ENCODE measurements at places on chromosomes 4 and X.

- peak overlapping the region; percentile 98 for H3K4me3 ChIP-seq
- peak overlapping the region; percentile 65 for H3K27ac ChIP-seq
- peaks cover 37% of the 10 kb centered on the region for H3K4me1 ChIP-seq
- DNase-seq = peak; percentile 38
These were observed 2.2 kb downstream of the PPA2 start for GRCh38 chr4:105471566-105472176.

- H3K4me1 ChIP-seq = no peaks in the 10 kb centered on the region
- peak overlapping the region; percentile 54 for H3K4me3 ChIP-seq
- no peak overlapping the region for H3K27ac ChIP-seq
- H3K27me3 ChIP-seq = peaks cover 5% of the 10 kb centered on the region
These were observed 27.3 kb downstream of the CT45A1 start for GRCh38 chrX:135740681-135741149.

- no peaks in the 10 kb centered on the region for H3K27me3 ChIP-seq
- no peaks in the 10 kb centered on the region for H3K4me1 ChIP-seq
- H3K36me3 ChIP-seq = peaks cover 11% of the 10 kb centered on the region
- DNase-seq = no peak
- H3K4me3 ChIP-seq = no peak overlapping the region
These were observed 6.3 kb upstream of the PGAM4 start for GRCh38 chrX:77975755-77976154.

DNA sequence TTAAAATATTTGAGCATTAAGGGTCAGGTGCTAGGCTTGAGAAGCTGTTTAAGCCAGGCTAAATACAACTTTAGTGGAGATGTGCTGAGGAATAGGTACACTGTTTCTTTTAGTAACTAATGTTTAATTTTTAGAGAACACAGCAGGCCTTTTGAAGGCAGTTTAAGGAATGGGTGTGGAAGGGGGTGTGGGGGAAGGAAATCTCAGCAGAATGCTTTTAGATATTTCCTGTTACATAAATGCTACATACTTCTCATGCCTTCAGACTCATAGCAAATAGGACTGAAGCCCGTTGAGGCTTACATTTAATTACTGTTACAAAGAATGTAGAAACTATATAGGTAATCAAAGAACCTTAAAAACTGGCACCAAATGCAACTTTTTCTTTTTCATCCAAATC, 66.3 kb downstream of the WWC2 start:
- H3K27ac ChIP-seq = no peak overlapping the region
- no peak overlapping the region for H3K4me3 ChIP-seq
- H3K27me3 ChIP-seq = no peaks in the 10 kb centered on the region
- no peak for DNase-seq
- no peaks in the 10 kb centered on the region for H3K36me3 ChIP-seq

DNA sequence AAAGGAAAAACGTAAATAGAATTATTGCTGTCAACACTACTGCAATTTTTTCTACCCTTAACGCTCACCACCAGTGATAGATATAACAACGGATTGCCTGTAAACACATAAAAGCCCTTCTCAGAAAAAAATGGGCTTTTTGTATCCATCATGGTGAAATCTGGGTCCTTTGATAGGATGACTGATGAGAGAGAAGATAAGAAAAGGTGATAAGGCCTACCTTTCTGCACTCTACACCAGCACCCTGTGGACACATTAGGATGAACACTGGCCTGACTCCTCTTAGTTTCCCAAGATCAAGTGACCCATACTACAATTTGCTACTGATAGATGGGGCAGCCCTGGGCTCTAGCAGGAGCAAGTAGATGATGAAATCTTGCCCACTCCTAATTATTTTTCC, 112.3 kb upstream of the RAP2C start:
- no peaks in the 10 kb centered on the region for H3K36me3 ChIP-seq
- H3K4me3 ChIP-seq = no peak overlapping the region
- no peak overlapping the region for H3K27ac ChIP-seq

DNA sequence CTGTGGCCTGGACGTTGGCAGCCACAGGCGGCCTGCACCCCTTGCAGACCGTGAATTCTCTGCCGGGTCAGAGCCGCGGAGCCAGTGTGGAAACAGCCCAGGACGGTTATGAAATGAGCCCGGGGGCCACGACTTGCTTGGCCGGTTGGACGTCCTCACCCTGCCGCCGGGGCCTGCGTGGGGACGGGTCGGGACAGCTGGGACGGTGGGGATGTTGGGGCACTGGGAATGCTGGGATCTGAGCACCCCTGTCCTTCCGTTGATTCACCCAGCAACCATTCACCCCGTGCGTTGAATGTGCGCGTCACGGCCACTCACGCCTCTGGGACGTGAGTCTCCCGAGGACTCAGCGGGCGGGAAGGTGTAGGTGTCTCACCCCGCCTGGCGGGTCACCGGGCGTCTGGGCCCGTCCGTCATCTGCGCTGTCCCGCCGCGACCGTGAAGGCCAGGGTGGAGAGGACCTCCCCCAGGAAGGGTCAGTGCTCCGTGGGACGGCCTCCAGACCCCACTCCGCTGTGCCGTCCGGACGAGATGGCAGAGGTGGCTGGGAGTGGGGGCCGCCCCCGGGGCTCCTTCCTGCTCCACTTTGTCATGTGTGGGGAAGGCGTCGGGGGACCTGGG, 4.5 kb upstream of the PLCXD1 start:
- peak; percentile 51 for DNase-seq
- H3K27ac ChIP-seq = peak overlapping the region; percentile 56
- H3K36me3 ChIP-seq = peaks cover 7% of the 10 kb centered on the region
- peaks cover 14% of the 10 kb centered on the region for H3K4me1 ChIP-seq
- peak overlapping the region; percentile 81 for H3K4me3 ChIP-seq
- H3K27me3 ChIP-seq = peaks cover 3% of the 10 kb centered on the region

DNA sequence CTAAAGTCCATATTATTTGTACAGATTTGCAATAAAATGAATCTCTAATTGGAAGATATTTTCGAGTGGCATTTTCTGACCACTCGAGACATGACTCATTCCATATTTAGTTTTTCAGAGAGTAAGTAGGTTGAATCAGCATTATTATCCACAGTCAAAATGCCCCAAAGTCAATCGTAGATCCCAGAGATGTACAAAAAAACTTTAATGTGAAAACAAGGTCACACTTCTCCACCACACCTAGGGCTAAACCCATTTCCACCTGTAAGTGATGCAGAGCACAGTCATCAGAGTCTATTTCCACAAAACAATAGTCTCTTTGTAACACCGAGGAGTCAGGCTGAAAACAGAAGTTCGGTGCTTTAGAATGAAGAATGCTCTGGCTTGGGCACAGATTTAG, 117.1 kb upstream of the TENM3 start:
- H3K27me3 ChIP-seq = no peaks in the 10 kb centered on the region
- DNase-seq = no peak
- no peak overlapping the region for H3K27ac ChIP-seq
- no peaks in the 10 kb centered on the region for H3K4me1 ChIP-seq
- H3K36me3 ChIP-seq = no peaks in the 10 kb centered on the region

GRCh38 chr4:81519856-81520255, 48.1 kb upstream of the RASGEF1B start:
- no peak overlapping the region for H3K4me3 ChIP-seq
- DNase-seq = no peak
- H3K27me3 ChIP-seq = no peaks in the 10 kb centered on the region
- H3K36me3 ChIP-seq = peaks cover 3% of the 10 kb centered on the region

DNA sequence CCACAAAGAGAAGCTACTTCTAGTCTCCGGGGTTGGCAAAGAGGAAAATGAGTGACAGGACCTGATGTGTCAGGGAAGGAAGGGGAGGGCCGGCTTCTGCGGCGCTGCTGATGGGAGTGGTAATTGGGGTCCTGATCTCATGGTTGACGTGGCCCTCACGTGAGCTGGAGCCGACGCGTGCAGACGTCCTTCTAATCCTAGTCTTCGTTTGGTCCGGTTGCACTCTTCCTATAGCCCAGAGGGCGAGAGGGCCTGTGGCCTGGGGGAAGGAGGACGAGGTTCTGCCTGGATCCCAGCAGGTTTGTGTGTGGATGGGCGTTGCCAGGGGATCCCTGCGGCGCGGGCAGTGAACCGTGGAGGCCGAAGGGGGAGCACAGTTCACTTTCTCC, at the start of gene ARMCX1:
Gene ARMCX1 (plus strand): TSS at position 186 of the 389 bp plus-strand sequence. CDS start 2,384 bp downstream, outside the sequence.
- H3K27ac ChIP-seq = no peak within 1 kb of the TSS
- peaks cover 5% of the 10 kb centered on the region for H3K4me1 ChIP-seq
- H3K4me3 ChIP-seq = peak within 1 kb of the TSS; percentile 77
- peak; percentile 25 for DNase-seq
- H3K36me3 ChIP-seq = no peaks in the 10 kb centered on the region

GRCh38 chr4:99853190-99853589, 36.6 kb downstream of the DAPP1 start:
- DNase-seq = no peak
- H3K36me3 ChIP-seq = peaks cover 48% of the 10 kb centered on the region
- H3K4me3 ChIP-seq = no peak overlapping the region
- no peaks in the 10 kb centered on the region for H3K27me3 ChIP-seq
- no peak overlapping the region for H3K27ac ChIP-seq

GRCh38 chr4:60619531-60620305, 580.4 kb upstream of the ADGRL3 start:
- no peak overlapping the region for H3K4me3 ChIP-seq
- H3K27me3 ChIP-seq = no peaks in the 10 kb centered on the region
- no peaks in the 10 kb centered on the region for H3K36me3 ChIP-seq
- H3K4me1 ChIP-seq = no peaks in the 10 kb centered on the region

DNA sequence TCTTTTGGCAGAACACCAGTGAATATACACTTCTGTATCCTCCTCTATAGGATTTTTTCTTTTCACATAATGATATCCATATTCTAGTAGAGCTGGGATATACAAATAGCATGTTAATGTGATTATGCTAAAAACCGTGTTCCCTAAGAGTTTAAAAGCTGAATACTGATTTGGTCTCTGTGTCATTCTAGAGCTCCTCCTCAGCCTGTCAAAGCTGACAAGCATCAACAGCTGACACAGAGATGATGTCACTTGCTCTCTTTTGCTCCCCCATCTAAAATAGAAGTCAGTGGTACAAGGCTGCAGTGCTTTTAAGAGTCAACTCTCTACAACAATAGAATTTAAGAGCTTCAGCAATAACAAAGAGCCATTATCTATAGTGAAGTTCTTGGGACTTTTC, 17.1 kb upstream of the HERC3 start:
- no peaks in the 10 kb centered on the region for H3K36me3 ChIP-seq
- H3K4me3 ChIP-seq = no peak overlapping the region
- DNase-seq = no peak
- H3K27ac ChIP-seq = no peak overlapping the region
- no peaks in the 10 kb centered on the region for H3K4me1 ChIP-seq

DNA sequence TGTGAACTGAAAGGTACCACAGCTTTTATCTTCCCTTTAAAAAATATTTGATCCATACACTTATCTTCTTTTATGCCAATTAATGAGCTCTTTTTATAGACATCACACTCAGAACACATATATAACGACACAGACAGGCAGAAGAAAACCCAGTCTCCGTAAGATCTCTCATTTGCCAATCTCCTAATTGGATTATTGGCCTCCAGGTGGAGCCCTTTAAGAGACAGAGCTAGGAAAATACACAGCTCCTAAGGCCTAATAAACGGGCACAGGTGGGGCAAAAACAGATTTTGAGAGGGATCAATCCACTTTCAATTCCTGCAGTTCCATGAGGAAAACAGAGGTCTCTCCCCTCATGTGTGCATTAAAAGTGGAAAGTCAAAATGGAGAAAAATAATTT, 1495.4 kb downstream of the RPA4 start:
- H3K36me3 ChIP-seq = no peaks in the 10 kb centered on the region
- no peak overlapping the region for H3K4me3 ChIP-seq
- DNase-seq = no peak
- no peaks in the 10 kb centered on the region for H3K27me3 ChIP-seq
- no peak overlapping the region for H3K27ac ChIP-seq
